Neural crest cell (in vitro differentiated cells): ENCODE measurements at places on chromosomes 13 and 19. TPM values are rescaled to one million over a fixed set of nuclear protein-coding genes. Genes with fewer than 3 reads are reported as not detected.

Gene CLEC4G
- total RNA-seq = not detected in 2 replicates

DNA sequence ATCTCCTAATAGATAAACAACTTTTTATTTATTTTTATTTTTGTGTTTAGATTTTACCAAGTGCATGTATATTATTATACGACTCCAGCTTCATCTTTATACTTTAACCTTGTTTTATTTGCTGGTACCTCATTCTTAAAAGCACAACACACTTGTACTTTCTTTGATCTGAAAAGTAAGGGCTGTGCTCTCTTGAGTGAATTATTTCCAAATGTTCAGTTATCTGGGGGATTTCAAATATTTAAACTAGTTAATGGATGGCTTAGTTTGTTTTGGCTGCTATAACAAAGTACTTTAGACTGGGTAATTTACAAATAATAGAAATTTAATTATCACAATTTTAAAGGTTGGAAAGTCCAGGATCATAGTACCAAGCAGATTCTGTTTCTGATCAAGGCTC is 1148.2 kb upstream of the PCDH9 start:
- no peak for DNase-seq

Gene METTL21C
- not detected in 2 replicates for total RNA-seq

GRCh38 chr13:106484537-106485193 is 50.8 kb downstream of the EFNB2 start:
- no peak for DNase-seq

DNA sequence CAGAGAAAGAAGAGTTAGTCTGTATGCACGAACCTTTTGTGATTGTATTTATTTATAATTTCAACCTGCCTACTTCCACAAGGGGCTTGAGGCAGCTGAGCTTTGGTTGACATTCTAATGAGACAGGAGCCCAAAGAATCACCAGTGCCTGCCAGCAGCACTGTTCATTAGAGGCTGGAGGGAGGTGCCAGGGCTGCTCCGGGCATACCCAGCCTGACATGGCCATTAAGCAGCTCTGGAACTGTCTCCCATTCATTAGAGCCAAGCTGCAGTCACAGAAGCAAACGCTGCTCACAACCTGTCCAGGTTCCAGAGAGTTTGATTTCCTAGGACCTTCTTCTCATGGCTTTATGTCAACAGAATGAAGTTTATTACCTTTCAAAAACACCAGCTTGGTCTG is 425.5 kb downstream of the RFC3 start:
- no peak for DNase-seq

DNA sequence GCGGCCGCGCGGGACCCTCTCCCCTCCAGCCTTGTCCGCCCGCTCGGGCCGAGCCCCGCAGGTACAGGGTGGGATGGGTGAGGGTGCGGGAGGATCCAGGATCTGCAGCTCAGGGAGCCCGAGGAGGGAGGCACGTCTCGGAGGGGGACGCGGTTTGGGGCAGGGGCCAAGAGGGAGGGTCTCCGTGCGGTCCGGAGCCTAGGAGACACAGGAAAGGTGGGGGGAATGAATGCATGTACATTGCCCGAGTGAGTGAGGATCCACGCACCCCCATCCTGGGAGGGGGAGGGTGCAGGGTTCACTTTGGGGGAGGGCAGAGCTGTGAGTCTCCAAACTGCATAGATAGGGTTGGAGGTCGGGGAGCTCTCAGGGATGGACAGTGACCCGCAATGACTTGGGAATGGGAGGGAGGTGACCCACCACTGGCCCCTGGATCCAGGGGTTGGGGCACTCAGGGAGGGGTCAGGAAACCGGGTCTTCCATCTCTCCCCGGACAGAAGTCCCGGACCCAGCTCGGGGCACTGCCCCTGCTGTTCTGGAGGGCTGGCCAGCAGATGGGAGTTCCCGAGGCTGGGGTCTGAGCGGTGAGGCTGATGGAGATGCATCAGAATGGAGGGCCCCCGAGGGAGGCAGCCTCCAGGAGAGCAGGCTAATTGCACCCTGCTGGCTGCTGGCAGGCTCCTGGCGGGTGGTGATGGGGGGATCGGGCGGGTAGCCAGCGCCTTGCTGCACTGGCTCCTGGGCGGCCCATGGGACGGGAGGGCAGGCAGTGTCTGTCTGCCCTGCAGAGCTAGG is 547 bp downstream of the KCNN1 start:
- no peak for DNase-seq

DNA sequence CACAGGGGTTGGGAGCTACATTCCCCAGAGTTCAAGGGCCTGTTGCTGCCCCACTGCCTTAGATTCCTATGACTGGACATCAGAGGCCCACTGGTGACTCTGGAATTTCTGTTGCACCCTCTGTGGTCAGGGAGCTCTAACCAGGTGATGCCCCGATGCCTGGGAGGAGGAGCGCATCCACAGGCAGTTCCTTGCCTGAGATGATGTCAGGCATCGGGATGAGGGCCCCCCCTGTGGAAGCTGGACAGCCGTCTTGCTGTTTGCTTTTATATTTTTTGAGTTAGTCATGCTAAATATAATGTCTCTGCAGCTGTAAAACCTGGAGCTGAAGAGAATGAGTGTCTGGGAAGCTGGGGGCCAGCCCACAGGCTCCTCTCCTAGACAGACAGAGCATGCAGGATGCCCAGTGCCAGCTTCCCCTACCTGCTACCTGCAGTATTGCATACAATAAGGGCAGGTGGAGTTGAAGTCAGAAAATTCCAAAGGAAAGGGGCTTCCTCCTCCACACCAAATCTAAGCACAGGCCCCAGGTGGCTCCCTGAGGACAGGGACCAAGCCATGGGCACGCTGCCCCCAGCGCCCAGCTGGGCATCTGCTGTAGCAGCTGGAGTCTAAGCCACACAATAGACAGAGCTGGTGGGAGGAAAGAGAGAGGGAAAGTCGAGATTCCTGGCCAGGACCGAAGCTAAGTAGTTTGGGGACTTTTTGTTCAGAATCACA is 16.2 kb downstream of the COL4A2 start:
- DNase-seq = no peak

GRCh38 chr13:24006520-24007248 is 109.4 kb upstream of the C1QTNF9B start:
- no peak for DNase-seq

DNA sequence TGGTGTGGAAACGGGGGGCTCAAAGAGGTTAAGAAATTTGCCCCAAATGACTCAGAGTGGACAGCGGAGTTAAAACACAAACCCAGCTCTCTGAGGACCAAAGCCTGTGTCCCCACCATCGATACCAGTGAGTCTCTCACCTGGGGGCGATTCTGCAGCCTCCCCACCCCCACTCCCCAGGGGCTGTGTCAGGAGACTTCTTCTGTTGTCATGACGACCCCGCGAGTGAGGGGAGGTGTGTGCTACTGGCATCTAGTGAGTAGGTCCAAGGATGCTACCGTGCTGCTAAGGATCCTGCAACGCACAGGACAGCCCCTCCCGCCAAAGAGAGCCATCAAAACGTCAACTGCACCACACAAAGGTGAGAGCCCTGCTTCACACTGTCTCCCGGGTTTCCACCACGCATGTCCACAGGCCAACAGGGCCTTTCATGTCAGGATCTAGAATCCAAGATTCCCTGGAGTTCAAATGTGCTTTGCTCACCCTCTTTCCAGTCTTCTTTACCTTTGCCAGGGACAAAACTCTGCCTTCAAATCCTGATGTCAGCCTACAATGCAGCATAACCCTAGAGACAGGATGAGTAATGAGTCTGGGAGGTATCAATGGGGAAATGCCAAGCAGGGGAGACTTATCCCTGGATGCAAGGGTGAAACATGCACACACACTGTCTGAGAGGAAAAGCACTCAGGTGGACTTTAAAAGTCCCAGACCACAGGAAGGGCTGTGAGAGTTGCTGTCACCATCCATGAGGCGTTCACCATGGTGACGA is 3.9 kb downstream of the RANBP3 start:
- DNase-seq = no peak

Gene STX10
- 60.6 and 60.7 TPM in 2 replicates for total RNA-seq

DNA sequence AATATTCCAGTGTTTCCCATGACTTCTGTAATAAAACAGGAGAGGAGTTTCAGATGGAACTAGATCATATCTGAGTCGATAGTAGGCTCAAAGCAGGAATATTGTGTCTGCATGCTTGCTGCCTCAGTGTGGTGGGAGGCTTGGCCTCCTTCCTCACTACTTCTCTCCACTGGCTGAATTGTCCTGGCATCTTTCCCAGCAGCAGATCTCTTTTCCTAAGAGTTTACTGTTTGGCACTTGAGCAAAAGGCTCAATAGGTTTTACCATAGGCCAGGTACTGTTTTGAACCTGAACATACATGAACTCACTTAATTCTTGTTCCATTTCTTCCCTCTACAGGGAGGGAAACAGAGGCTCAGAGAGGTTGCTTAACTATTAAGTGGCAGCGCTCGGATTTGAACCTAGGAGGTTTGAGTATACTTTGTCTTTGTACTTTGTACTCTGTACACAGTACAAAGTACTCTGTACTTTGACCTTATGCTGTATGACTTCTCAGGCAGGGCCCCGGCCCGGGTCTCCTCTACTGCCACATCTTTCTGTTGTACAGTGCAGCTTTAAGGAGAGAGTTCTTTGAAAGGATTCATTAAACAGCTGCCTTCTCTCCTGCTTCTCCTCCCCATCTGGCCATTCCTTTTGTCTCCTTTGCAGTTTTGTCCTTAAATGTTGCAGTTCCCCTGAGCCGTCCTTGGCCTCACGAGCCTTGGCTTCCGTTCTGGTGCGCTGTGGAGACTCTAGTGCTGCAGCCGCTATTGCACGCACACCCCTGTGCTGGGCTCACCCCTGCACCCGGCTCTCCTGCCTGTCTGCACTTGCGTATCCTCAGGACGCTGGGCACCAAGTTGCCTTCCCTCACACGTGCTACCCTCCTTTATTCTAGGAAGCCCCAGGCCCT is 8.1 kb downstream of the B3GLCT start:
- DNase-seq = no peak

GRCh38 chr13:51325837-51326236 is 13.7 kb upstream of the SERPINE3 start:
- DNase-seq = no peak

GRCh38 chr13:23743278-23744076 is 145.7 kb downstream of the MIPEP start:
- no peak for DNase-seq

DNA sequence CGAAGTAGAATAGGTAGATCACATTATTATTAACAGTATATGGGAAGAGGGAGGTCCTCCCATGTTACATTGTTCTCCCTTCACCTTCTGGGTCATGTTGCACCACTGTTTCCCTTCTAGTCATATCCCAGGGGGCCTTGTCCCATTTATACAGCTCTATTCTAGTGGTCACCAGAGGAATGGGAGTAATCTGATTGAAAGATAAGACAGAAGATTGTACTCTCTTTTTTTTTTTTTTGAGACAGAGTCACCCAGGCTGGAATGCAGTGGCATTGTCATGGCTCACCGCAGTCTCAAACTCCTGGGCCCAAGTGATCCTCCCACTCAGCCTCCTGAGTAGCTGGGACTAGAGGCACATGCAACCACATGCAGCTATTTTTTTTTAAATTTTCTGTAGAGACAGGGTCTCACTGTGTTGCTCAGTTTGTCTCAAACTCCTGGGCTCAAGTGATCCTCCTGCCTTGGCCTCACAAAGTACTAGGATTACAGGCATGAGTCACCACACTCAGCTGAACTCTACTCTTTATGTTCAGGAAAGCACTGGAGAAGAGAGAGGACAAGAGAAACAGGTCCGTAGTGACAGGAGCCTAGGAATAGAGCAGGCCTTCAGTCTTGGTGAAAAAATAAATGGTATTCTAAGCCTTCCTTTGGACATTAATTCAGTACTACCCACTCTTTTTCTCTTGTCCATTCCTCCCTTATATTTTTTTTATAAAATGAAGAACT is 4.3 kb upstream of the ZNF529 start:
- no peak for DNase-seq

Gene KLK4
- not detected in 2 replicates for total RNA-seq

- DNase-seq = no peak
Measured at GRCh38 chr13:112448621-112449544, 72.7 kb downstream of the SPACA7 start.

DNA sequence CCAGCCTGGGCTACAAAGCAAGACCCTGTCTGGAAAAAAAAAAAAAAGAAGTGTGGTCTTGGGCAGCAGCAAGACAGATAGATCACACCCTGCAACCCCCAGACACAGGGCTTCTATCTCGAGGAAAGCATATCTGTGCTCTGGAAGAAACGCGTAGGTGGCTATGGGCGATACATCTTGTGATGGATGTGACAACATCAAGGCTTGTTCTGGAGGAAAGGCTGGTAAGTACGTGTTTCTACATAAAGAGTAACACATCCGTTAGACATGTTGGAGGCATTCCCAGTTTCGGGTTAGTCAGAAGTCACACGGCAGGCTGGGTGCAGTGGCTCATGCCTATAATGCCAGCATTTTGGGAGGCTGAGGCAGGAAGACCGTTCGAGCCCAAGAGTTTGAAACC is 6.6 kb upstream of the DHDH start:
- DNase-seq = no peak

DNA sequence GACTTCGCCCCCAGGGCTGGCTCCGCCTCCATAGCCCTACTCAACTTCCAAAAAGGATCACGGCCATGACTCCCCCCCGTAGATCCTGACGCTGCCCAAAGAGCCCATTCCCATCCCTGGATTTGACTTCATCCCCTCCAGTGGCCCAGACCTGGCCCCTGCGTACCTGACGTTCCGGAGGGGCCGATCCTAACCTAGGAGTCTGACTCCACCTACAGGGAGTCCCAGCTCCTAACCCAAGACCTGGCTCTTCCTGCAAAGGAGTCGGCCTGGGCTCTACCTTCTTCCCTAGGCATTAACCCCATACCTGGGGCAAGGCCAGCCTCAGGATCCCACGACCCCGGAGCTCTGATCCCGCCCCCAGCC is 10.8 kb downstream of the STAP2 start:
- no peak for DNase-seq

Gene SBSN
- 0.20 and 0.21 TPM in 2 replicates for total RNA-seq

Gene EPS8L1
- total RNA-seq = 22.4 TPM in 2 replicates

DNA sequence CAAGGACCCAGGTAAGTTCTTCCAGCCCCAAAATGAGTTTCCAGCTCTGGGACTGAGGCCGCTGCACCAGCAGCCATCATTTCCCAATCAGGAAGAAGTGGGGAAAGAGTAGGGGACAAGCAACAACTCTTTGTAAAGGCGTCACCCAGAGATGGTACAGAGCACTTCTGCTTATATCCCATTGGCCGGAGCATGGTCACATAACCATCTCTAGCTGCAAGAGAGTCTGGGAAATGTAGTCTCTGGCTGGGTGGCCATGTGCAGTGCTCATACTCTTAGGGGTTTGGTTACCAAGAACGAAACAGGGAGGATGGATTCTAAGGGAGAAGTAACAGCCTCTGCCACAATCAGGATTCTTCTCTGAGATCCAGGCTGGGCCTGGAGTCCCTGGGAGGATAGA is 26.3 kb downstream of the CKM start:
- DNase-seq = no peak

GRCh38 chr13:101544979-101545378 is 92.5 kb downstream of the ITGBL1 start:
- DNase-seq = no peak
